Stimulated activated CD4-positive, alpha-beta T cell treated with anti-CD3 and anti-CD28 coated beads, Interleukin-15, amount 100 ng/mL, for 1 hour (primary cell): ENCODE measurements at places on chromosomes 7 and 10.

GRCh38 chr7:129771201-129771927, 159.8 kb downstream of the NRF1 start:
- DNase-seq: no peak

DNA sequence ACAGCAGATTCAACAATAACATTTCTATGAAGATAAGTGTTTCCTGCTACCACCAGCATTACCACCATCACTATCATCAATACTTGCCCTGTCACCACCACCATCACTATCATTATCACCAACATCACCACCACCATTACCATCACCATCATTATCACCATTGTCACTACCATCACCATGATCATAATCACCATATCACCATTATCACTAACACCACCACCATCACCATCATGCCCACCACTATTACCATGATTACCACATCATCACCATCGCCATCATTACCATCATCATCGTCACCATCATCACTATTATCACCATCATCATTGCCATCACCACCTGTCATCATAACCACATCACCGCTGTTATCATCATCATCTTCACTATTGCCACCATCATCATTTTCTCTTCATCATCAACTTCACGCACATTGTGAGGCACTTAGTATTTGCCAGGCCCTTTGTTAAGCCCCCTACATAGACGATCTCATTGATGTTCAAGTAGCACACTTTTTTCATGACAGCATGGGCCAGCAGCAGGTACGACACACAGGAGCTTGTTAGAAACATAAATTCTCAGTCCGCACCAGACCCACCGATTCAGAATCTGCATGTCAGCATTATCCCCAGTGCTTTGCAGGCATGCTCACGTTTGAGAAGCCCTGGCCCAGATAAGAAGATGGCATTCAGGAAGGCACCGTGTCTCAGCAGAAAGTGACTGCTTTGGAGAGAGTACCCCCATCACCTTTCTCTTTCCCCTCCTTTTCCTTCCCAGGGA, 161.1 kb downstream of the ADAM12 start:
- no peak for DNase-seq

DNA sequence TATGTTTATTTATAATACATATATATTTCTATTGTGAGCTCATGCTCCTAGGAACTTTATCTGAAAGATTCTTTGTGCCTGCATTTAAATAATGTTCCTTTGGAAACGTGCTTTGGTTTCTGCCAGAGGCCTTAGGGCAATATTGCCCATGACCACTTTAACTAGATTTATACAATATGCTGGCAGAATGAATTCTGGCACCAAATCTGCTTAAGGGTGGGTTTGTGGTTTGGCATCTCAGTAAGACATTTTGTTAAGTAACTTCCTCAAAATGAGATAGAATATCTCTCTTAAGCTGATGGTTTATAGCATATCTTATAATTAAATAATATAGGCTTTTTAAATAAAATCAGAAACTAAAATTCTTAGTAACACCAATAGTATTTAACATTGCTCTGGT, 252.9 kb downstream of the RNLS start:
- DNase-seq: no peak

GRCh38 chr10:12943425-12943824, 58.1 kb downstream of the CCDC3 start:
- no peak for DNase-seq

GRCh38 chr10:103894441-103894864, 23.5 kb downstream of the STN1 start:
- DNase-seq: no peak

- DNase-seq: no peak
Measured at GRCh38 chr10:84204610-84205009, 10.3 kb downstream of the CDHR1 start.

GRCh38 chr10:3827266-3827665, 42.3 kb upstream of the KLF6 start:
- no peak for DNase-seq

DNA sequence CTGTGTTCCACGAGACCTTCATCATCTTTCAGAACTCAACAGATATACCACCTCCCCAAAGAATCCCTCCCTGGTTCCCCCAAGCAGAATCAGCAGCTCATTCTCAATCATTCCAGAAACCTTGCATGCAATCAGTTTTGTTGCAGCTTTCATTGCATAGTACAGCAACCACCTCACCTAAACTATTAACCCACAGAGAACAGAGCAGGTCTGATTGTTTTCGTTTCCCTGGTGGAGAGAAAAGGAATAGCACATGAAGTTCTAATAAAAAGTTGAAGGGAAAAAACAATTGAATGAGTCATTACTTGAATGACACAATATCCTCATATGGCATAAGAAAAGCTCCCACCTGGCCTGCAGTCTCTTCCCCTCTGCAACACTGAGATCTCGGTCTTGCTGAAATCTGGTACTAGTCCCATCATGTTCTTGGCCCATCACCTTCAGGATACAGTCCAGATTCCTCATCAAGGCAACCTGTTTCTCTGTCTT, 147.1 kb upstream of the GDF10 start:
- DNase-seq: no peak

- DNase-seq: no peak
Measured at GRCh38 chr10:131838966-131839742, 61.7 kb upstream of the PPP2R2D start.

GRCh38 chr10:103781329-103782061, 73.9 kb downstream of the SH3PXD2A start:
- no peak for DNase-seq
